ENCODE measurements at places on chromosomes 3 and 15. TPM values are rescaled to one million over a fixed set of nuclear protein-coding genes. Genes with fewer than 3 reads are reported as not detected.

The GABRB3 gene
- total RNA-seq = 8.8 TPM

The CLDN18 gene
- total RNA-seq = not detected

The CCR3 gene
- not detected for total RNA-seq

The NOX5 gene
- total RNA-seq = not detected

The ST3GAL6 gene
- total RNA-seq = 13.5 TPM

The SETD2 gene
- 35.4 TPM for total RNA-seq

The CKMT1B gene
- 4.4 TPM for total RNA-seq

The GNAT1 gene
- total RNA-seq = not detected

The ZNF620 gene
- total RNA-seq = 23.6 TPM

Data from neural progenitor cell (in vitro differentiated cells).